ENCODE measurements at places on chromosomes 11 and 22.
A peak's percentile ranks its signal among the peaks of the same experiment; 100 is the strongest.

- no peak for ATAC-seq
Observed at GRCh38 chr11:17811352-17811751, 76.8 kb downstream of the KCNC1 start.

DNA sequence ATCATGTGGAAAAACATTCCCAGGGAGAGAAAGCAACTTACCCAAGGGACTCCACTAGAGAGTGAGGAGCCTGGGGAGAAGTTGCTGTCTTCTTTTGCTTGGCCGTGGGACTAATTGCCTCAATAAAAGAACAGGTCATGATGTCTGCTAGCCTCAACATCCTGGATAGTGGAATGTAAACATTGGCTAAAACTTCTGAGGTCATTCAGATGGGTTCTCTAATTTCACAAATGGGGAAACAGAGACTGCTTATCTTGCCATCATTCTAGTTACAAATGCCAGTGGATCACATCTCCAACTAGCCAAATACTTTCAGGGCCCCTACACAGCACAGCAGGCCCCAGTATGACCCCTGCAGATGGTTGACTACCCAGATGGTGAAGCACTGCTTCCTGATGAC is 28.4 kb upstream of the PAMR1 start:
- ATAC-seq, result no peak

GRCh38 chr22:29635734-29636357 is 32.4 kb downstream of the NF2 start:
- ATAC-seq, result no peak

- no peak for ATAC-seq
Observed at GRCh38 chr11:61927501-61927900, 10.1 kb upstream of the RAB3IL1 start.

GRCh38 chr11:45180848-45181192 is 34.4 kb downstream of the PRDM11 start:
- ATAC-seq, result peak; percentile 89

DNA sequence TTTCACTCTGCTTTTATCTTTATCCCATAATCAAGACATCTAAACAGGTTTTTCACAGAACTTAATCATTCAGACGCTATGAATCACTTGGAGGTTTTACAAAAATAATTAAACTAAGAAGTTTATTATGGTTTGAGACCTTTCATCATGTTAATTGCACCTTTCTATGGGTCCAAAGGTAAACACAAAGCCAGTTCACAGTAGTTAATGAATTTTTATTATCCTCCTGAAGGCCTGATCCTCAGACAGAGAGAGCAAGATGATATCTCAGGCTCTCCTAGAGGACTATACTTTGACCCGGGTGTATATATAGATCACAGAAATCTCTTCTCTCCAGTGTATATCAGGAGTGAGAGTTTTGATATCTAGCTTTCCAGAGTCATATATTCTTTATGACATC is 1044.3 kb upstream of the RAG2 start:
- ATAC-seq, result no peak

- no peak for ATAC-seq
Observed at GRCh38 chr11:10484461-10485180, 29.6 kb downstream of the AMPD3 start.

DNA sequence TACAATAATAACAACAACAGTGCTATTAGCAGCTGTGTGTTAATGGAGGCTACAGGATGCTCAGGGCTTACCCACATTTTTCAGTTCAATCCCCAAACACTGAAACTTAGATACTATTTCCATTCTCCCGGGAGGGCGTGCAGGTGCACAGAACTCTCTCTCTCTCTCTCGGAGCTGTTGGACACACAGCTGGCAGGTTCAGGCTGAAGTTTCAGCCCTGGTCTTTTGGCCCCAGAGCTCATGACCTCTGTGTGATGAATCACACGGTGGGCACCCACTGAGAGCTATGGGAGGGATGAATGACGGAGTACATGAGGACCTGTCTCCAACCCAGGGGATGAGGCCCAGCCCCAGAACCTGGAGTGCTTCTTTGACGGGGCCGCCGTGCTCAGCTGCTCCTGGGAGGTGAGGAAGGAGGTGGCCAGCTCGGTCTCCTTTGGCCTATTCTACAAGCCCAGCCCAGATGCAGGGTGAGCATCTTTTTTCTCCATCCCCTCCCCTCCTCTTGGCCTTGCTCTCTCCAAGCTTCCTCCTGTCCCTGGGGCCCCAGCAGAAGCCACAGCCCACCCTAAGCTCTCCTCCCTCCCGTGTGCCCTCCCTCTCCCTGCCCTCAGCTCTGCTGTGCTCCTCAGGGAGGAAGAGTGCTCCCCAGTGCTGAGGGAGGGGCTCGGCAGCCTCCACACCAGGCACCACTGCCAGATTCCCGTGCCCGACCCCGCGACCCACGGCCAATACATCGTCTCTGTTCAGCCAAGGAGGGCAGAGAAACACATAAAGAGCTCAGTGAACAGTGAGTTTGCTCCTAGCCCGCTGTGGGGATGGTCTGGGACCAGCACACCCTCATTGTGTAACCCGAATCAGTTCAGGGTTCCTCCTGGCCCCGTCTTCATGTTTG is 16.9 kb downstream of the CSF2RB start:
- no peak for ATAC-seq

GRCh38 chr11:11349870-11350337 is 3.1 kb downstream of the CSNK2A3 start:
- peak; percentile 59 for ATAC-seq

DNA sequence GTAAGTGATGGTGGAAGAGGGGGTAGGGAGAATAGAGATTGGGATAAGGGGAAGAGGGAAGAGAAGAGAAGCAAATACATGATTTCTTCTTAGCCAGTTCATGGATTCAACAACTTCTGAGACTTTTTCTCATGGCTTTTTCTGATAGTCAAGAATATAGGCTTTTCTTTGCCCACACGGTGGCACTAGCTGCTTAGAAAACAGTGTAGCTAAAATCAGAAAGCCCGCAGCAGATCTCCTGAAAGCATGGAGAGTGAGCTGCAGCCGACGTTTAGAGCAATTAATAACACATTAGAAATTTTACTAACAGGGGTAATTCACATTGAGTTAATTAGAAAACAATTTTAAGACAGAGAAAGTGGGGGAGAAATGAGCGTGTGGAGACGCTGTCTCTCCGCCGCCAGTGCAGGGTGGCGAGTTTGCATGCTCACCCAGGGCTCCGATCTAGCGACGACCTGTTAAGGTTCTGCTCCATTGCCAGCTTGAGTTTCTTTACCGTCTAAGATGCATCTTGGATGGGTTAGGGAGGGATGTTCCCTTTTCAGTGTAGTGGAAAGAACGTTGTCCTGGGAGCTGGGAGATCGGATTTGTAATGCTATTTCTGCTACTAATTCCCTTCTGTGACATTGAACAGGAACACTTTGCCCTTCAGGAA is 3.3 kb upstream of the RAG1 start:
- ATAC-seq, result peak; percentile 51

DNA sequence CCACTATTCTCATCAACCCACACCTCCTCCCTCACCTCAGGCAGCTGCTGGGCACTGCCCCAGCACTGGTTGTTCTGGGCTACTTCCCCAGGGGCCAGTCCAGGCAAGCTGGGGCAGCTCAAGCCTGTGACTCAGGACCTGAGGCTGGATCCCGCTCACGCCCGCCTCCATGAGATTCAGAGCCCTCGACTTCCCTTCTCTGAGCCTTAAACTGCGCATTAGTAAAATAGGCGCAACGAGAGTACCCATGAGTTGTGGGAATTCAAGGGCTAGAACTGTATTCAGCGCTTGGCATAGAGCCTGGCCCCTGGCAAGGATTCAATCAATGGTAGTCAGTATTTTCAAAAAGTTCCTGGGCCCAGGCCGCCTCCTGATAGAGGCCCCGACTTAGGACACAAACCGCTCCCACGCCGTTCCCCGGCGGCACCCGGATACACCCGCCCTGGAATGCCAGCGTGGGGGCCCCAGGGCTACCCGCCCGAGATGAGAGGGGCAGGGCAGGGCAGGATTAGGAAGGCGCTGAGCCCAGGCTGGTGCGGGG is 723 bp upstream of the CD82 start:
- peak; percentile 76 for ATAC-seq

DNA sequence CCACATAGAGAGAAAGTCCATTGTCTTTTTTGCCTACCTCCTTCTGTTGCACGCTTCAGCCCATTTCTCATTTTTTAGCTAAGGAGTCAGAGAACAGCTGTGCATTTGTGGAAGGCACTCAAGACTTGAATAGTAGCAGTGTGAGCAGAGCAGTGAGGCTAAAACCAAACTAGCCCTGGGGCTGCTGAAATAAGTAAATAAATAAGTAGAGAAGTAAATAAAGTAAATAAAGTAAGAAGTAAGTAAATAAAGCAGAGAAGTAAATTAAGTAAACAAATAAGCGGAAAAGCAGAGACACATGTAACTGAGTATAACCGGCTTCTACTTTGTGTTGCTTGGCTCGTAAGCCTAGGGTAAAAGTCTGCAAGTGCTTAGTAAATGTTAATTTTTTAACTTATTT is 2.4 kb upstream of the OR52L1 start:
- ATAC-seq, result no peak

DNA sequence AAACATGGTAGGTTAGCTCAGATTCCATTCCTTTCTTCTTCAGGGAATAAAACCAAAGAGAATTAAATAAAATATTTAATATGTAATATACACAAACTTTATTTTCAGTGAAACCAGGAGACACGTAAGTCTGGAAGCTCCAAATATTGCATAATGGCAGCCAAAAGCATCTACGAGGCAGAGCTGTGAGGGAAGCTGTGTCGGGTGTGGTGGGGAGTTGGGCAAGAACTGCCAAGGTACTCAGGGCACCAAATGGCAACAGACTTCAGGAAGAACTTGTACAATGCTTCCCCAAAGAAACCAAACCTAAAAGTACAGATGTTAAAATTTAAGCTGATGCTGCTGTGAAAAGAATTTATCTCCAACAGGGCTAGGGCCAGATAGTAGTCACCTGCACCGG is 47.5 kb upstream of the C11orf87 start:
- ATAC-seq, result no peak

- peak; percentile 49 for ATAC-seq
Observed at GRCh38 chr22:25111579-25112517, 87.8 kb upstream of the CRYBB3 start.

DNA sequence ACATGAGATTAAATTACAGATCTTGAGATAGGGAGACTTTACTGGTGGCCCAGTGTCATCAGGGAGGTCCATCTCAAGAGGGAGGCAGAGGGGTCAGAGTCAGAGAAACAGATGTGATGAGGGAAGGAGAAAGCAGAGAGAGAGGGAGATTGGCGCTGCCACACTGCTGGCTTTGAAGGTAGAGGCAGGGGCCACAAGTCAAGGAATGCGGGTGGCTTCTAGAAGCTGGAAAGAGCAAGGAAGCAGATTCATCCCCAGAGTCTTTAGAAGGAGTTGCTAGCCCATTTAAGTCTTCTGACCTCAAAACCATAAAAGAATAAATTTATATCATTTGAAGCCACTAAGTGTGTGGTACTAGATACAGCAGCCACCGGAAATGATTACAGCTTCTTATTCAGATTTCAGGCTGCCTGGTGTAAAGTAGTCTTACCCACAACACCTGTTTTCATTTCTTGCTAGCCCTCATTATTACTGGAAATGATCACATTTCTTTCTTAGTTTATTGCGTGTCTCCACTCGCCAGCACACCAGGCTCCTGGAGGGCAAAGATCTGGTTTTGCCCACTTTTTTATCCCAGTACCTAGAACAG is 12.6 kb upstream of the SERPINH1 start:
- no peak for ATAC-seq

- ATAC-seq, result no peak
Observed at GRCh38 chr11:19813158-19813879, 100.7 kb downstream of the NAV2 start.
